ENCODE measurements at places on chromosomes 7 and 10.

DNA sequence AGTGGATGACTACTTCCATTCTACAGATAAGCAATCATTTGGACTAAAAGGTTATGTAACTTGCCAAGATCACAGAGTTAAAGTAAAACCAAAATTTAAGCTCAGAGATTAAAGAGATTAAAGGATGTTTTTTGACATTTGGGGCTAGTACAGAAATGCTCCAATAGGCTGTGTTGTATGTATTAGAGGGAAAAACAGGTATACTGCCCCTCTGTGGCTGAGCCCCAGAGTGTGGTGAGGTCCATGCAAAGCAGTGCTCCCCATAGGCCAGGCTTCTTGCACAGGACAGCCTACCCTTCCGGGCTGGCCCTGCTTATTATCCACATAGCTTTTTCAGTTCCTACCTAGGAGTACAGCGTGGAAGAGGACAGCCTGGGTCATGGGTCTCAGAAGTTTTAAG, 322.8 kb downstream of the POM121L12 start:
- DNase-seq = no peak

DNA sequence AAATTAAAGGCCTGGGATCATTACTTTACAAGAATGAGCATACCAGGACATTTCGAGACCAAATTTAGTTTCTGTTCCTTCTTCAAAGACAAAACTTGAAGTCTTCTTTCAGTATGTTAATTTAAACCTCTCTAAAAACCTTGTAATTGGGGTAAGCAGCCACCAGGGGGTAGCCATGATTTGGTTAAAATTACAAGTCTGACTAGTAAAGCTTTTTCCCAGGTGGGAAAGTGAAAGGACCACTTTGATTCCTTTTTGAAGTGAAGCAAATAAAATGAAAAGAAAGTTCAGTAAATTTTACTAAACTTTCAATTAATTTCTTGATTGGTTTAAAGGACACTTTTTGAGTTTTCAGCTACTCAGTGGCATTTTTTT, 294.3 kb downstream of the BBS9 start:
- peak; percentile 1 for DNase-seq

- DNase-seq = no peak
These were observed 852.4 kb downstream of the SORCS1 start for GRCh38 chr10:106312087-106312486.

DNA sequence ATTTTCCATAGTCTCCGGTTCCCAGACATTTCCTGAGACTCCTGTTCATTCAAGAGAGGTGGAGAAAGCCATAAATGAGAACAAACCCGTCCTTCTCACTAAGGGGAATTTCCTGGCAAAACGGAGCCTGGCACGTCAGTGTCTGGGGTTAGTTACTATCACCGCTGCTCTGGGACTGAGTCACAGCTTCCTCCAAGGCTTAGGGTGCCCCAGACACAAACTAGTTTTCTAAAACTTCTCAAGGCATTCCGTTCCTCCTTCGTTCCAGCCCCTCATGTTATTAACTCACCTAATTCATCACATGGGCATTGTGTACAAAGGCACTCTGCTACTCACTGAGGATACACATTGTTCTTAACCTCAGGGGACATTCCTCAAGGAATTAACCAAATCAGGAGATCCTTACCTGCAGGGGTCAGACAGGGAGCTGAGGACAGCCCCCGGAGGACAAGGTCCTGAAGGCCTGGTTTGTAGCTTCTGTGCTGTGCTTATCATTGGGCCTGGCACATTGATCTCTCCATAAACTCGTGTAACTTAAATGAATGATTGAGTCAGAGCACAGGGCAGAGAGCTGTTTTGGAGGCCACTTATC, 103.0 kb upstream of the KLF6 start:
- peak; percentile 63 for DNase-seq

- DNase-seq = no peak
These were observed 76.9 kb downstream of the MAPK8 start for GRCh38 chr10:48383393-48383792.

DNA sequence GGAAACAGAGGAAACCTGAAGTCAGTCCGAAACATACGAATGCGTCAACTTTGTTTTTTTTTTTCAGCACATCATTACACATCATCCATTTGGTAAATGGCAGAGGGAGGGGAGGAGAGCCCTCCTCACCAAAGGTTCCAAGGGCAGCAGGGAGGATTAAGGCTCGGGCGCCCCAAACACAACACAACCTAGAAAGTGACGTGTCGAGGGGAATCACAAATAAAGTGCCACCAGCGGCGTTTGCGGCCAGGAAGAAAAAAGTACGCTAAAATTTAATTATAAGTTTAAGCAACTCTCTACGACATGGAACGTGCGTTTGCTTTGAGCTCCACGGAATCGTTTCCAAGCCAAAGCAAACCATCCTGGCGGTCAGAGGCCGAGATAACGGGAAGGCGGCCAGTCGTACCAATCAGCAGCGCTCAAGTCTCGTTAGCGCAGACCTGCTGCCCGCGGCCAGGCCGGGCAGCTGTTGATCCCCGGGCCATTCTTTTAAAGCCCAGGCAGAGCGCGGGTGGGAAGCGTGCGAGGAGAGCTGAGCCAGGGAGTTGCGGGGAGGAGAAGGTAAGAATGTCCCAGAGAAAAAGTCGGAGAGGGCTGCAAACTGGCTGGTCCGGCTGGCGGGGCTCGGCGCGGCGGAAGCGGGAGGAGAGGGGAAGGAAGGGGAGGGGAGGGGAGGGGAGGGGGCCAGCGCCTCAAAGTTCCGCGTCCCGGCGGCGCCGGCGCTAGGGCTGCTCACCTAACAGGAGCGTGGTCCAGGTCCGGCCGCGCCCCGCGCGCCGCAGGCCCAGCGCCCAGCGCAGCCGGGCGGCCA, 719 bp downstream of the DPY19L1 start:
- DNase-seq = peak; percentile 17

DNA sequence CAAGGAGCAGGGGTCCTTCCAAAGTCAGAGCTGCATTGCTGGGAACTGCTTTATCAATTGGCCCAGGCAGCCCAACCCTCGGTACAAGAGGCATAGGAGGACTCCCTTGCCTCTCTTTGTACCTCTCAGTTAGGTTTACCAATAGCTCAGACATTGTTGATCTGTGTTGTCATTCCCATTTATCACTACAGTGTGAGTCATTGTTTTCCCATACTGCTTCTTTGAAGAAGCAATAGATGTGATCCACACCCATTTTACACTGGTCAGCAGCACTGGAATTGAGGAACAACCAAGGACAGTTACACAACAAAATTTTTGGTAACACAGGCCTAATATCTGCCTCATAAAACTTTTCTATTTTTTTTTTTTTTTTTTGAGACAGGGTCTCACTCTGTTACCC, 307.2 kb downstream of the SNX13 start:
- no peak for DNase-seq

GRCh38 chr7:35571611-35572240, 123.2 kb downstream of the HERPUD2 start:
- no peak for DNase-seq

DNA sequence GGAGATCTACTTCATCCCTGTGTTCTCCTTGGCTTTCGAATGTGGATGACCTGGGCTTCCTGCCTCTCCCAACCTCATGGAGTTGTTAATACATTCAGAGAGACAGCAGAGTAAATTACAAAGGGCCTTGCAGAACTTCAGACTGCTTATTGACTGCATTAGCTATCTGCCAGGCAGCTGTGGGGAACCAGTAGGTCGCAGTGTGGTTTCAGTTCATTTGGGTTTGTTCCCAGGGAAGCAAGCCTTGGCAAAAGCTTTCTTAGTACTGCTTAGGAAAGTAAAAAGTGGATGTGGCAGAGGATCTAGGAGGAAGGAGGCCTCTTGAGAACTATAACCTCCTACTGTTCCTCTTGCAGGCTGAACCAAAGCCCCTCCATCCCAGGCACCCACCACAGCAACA, 9.2 kb downstream of the NPFFR1 start:
- DNase-seq = no peak

DNA sequence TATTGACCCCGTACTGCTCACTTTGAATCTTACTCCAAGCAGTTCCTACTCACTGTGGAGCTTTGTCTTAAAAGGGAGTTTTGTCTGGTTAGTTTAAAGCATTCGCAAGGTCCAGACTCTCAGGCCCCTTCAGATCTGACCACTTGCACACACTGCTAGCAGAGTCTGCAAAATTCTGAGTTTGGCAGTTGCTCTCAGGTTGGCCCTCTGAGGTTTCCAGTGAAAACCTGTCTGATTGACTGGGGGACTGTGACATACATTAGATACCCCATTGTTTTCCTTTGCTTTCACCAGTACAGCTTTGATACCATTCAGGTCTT, 149.2 kb downstream of the XPNPEP1 start:
- DNase-seq = no peak

DNA sequence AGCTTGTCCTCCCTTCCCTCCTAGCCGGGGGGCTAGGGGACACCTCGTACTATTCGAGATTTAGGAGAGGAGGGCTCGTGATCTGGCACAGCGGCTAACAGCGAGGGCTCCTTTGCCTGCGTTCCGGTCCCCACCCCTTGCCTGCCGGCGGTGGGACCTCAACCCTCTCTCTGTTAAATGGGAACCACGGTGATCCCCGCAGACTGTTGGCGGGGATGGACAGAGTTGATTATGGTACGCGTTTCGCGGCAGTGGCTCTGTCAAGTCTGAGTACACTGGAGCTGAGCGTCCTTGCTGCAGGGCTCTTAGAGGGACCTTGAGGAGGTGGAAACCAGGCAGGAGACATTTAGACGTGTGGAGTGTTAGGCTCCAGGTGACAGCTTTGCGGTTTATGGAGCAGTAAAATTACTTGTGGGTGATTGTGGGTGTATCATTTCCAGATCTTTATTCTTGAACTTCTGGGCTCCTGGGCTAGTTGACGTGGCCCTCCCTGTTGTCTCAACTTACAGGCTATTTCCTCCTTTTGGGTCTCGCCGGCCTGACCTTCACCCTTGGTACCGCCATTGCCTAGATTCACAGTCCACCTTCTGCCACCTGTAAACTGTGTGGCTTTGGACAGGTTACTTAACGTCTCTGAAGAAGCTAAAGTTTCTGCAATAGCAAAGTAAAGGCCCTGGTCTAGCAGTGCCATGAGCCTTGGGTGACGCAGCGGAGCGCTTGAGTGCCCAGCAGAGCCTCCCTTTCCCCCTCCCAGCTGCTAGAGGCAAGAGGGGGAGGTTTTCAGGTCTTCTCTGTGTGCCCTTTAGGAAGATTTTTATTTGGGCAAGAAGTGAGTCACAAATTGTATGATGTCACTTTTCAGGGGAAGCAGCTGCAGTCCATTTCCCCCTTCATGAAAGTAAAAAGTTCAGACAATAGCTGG, 739 bp downstream of the CASP7 start:
- DNase-seq = peak; percentile 30

- DNase-seq = no peak
These were observed 395 bp downstream of the ZNF487 start for GRCh38 chr10:43437141-43437870.

GRCh38 chr10:86204421-86205305, 161.9 kb downstream of the GRID1 start:
- no peak for DNase-seq

Data from activated CD4-positive, alpha-beta T cell treated with anti-CD3 and anti-CD28 coated beads for 4 hours (primary cell).